ENCODE measurements at places on chromosomes 3 and 15. TPM values are rescaled to one million over a fixed set of nuclear protein-coding genes. Genes with fewer than 3 reads are reported as not detected.

- DNase-seq = no peak
Measured at GRCh38 chr3:59580499-59580898, 530.7 kb upstream of the CFAP20DC start.

DNA sequence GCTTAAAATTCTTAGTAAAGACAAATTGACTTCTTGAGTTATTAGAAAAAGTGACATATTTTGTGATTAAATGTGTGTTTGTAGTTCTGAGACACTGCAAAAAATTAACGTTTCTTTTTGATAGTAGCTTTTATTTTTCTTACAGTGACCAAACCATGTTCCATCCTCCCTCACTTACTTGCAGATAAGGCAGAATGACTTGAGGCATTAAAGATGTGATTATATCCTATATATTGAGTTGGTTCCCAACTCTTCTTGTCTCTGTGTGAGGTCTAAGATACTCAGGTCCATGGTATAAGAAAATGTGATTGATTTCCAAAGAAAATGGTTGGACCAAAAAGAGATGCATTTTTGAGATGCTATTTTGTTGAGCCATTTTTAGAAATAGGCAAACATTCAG lies 238.3 kb upstream of the NR2F2 start:
- no peak for DNase-seq

DNA sequence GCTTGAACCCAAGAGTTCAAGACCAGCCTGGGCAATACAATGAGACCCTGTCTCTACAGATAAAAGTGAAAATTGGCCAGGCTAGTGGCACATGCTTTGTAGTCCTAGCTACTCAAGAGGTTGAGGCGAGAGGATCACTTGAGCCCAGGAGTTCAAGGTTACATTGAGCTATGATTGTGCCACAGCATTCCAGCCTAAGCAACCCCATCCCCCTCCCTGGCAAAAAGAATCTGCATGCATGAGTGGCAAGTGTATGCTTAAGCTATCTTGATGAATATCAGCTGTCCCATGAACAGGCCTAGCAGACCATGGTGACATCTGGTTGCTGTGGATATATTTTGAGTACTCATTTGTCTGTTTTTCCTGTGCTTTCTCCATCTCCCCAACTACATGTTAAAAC lies 4.7 kb downstream of the ATRIP start:
- no peak for DNase-seq

- no peak for DNase-seq
Measured at GRCh38 chr3:130820976-130821375, 72.9 kb upstream of the ATP2C1 start.

DNA sequence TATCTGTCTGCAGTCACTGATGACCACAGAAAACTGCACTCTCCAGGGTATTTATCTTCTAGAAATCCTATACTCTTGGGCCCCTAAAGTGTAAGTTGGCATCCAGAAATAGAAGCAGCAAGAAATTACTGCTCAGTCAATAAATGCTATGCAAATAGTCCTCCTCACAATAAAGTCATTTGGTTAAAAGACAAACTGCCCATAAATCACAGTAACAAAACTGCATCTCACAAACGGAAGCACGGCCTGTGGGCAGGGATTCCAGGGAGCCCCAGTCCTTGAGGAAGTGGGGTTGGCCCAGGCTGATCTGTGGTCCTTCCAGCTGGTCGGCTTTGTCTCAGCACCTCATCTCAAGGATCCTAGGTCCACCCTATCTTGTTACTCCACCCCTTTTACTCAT lies 29.7 kb upstream of the SPATA12 start:
- no peak for DNase-seq

DNA sequence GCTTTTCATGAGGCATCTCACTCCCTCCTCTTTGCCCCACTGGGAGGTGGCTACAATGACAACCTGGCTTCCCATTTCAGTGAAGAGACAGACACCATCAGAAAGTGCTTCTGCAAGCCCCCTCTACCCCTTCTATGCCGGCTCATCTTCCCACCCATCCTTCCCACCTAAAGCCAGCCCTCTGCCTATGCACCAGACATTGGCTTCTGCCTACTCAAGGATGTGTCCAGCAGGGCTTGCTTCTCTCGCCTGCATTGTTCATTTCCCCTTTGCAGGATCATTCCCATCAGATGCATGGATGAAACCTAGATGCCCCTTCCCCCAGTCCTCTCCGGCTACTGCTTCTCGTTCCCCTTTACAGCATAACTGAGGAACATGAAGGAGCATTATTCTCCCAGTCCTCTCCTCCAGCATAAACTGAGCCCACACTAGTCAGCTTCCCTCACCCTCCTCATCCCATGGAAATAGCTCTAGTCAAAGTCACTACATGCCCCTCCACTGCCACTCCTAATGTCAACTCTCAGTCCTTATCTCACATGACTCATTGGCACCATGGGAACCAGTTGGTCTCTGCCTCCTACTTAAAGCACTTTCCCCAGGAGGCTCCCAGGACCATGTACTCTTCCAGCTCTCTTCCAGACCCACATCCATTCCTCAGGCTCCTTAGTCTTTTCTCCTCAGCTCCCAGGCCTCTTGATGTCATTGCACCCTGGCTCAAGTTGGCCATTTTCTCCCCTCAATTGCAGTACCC lies 47.9 kb downstream of the TM2D3 start:
- no peak for DNase-seq

DNA sequence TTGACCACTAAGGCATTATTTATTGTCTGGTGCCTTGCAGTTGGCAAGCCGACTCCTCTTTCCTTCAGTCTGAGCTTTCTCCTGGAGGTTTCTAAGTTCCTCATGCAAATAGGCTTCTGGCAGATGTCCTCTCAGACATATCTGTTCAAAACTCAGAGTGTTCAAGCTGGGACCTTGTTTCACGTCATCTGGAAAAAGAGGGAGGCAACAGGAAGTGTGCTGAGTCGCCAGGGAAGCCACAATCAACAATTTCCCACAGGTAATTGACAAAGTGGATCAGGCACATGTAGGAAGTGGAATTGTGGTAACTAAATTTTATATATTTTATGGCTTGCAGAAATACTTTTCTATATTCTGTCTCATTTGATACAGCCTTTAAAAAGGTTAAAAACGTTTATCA lies 14.6 kb downstream of the SCG5 start:
- no peak for DNase-seq

DNA sequence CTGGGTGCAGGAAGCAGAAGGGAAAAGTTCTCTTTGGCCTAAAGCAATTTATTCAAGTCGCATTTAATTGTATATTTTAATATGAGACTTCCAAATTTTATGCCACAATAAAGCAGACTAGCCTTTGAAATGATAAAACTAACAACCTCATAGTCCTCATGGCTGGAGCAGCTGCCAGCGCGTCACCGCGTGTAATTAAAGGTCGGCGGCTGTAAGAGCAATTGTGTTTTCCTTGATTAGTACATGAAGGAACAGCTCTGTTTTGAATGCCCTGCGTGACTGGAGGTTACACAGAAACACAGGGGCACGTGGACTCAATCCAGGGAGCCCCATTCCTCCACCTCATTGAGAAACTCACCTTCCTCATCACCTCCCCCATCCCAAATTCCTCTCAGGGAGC lies 10.1 kb upstream of the LRRC15 start:
- DNase-seq = no peak

GRCh38 chr3:78516937-78517336 lies 1250.9 kb downstream of the ROBO1 start:
- DNase-seq = no peak

- no peak for DNase-seq
Measured at GRCh38 chr3:59326246-59327024, 276.6 kb upstream of the CFAP20DC start.

DNA sequence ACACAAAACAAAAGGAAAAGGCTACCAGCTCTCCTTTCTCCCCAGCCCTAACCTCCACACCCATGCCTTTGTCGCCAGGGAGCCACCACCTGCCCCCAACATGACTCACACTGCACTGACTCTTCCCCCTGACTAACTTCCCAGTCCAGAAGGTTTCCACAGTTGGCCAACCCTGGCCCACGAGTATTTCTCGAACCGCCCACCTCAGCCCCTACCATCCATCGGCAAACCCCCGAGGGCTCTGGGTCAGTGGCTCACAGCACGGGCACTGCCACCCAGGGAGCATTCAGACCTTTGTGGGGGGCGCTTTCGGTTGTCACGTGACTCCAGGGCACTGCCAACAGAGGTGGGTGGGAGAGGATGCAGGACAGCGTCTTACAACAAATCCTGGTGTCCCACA lies 152.3 kb downstream of the LRRC28 start:
- no peak for DNase-seq

GRCh38 chr3:79056498-79056897 lies 711.3 kb downstream of the ROBO1 start:
- DNase-seq = no peak

- no peak for DNase-seq
Measured at GRCh38 chr3:78762121-78762520, 1005.7 kb downstream of the ROBO1 start.

DNA sequence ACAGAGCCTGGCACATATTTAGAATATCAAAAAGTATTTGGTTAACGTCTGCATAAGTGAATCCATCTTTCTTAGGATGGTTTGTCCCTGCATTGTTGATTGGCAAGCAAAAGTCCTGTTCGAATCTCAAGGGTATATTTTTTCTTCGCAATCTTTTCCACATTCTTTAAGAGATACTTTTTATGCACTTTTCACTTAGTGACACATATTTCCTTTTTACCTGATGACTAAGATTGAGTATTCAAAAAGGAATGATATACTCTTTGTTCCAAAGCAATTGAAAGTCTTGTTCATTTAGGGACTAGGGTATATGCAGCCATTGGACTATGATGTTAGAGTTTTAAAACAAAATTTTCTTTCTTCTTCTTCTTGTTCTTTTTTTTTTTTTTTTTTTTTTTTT lies 349.9 kb downstream of the NLGN1 start:
- no peak for DNase-seq

TMA7 gene
- 190 TPM for total RNA-seq

FBXW12 gene
- not detected for total RNA-seq

SCAANT1 gene
- not detected for total RNA-seq

IL5RA gene
- 2.3 TPM for total RNA-seq

CHST2 gene
- 6.7 TPM for total RNA-seq

PLSCR4 gene
- total RNA-seq = 37.6 TPM

EXOSC7 gene
- total RNA-seq = 32.1 TPM

MORF4L1 gene
- total RNA-seq = 306 TPM

SERPINI2 gene
- 1.1 TPM for total RNA-seq

CACNA2D2 gene
- total RNA-seq = 4.6 TPM

C15orf62 gene
- total RNA-seq = 0.26 TPM

KNG1 gene
- total RNA-seq = 0.24 TPM

POPDC2 gene
- total RNA-seq = 677 TPM

CNTN4 gene
- total RNA-seq = 3.7 TPM

CAMK1 gene
- 24.2 TPM for total RNA-seq
